ENCODE measurements at places on chromosomes 16 and 17.

GRCh38 chr17:3879591-3880417 lies 13.0 kb downstream of the CAMKK1 start:
- no peak for DNase-seq

GRCh38 chr17:1186214-1186820 lies 6.5 kb upstream of the ABR start:
- no peak for DNase-seq

DNA sequence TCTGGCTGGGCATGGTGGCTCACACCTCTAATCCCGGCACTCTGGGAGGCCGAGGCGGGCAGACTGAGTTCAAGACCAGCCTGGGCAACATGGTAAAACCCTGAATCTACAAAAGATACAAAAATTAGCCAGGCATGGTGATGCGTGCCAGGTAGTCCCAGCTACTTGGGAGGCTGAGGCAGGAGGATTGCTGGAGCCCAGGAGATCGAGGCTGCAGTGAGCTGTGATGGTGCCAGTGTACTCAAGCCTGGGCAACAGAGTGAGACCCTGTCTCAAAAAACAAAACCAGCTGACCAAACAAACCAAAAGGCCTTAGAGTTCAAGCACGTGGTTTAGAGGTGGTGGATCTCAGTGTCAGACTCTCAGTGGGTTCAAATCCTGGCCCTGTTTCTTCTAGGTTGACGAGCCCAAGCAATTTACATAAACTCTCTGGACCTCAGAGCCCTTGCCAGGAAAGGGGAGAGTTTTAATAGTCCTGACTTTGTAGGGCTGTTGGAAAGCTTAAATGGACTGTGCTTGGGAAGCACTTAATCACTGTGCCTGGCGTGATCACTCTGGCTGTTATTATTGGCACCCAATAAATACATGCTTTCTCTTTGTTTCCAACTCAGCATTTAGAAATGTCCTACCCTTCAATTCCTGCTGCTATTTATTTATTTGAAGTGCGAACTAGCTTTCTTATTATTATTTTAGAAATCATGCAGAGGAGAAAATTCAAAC lies 44.7 kb downstream of the ABCC1 start:
- no peak for DNase-seq

DNA sequence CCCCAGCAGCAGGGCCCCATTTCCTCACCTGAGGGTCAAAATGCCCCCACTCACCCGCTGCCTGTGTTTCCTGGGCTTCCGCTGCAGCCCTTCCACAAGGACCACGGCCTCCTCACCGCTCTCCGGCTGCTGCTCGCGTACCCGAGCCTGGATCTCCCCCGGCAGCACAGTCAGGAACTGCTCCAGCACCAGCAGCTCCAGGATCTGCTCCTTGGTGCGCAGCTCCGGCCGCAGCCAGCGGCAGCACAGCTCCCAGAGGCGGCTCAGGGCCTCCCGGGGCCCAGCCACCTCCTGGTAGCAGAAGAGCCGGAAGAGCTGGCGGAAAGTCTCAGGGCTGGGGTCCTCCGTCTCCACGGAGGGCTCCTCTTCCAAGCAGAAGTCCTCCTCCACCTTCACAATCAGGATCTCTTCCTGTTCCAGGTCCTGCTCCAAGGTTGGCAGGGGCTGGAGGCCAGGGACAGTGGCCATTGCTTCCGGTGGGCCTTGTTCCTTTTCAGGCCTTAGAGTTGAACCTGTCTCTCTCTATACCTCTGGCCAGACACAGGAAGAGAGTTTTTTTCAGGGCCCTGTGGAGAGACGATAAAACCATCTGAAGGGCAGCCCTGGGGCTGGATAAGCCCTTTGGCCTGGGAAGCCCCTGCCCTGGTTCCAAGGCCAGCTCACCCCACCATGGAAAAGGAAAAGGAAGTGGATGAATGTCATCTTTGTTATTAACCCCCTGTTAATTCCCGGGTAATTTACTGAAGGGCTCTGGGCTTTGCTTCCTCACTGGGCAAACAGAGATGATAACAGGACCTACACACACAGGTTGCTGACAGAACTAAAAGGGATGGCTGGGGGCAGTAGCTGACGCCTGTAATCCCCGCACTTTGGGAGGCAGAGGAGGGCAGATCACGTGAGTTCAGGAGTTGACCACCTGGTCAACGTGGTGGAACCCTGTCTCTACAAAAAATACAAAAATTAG lies 1.2 kb downstream of the ZNF500 start:
- DNase-seq, result no peak

DNA sequence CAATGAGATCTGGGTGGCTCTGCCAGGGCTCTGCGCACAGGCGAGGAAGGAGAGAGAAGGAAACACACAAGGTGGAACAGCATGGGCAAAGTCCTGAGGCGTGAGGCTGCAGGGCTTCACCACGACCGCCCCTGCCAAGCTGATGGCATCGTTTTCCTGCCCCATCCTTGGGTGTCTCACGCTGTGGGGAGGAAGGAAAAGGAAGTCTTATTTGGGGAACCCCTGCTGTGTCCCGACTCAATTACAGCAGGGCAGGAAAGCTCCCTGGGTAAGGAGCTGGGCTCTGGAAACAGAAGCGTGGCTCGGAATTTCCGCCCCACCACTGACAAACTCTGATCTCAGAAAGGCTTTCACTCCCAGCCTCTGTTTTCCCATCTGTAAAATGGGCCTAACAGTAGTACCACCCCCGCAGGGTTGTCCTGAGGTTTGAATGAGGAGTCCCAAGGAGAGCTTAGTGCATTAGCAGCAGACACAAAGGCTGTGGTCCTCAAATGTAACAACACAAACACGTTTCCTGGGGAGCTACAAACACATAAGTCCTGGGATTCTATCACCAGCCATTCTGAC lies 3.2 kb upstream of the CDH5 start:
- DNase-seq, result no peak

DNA sequence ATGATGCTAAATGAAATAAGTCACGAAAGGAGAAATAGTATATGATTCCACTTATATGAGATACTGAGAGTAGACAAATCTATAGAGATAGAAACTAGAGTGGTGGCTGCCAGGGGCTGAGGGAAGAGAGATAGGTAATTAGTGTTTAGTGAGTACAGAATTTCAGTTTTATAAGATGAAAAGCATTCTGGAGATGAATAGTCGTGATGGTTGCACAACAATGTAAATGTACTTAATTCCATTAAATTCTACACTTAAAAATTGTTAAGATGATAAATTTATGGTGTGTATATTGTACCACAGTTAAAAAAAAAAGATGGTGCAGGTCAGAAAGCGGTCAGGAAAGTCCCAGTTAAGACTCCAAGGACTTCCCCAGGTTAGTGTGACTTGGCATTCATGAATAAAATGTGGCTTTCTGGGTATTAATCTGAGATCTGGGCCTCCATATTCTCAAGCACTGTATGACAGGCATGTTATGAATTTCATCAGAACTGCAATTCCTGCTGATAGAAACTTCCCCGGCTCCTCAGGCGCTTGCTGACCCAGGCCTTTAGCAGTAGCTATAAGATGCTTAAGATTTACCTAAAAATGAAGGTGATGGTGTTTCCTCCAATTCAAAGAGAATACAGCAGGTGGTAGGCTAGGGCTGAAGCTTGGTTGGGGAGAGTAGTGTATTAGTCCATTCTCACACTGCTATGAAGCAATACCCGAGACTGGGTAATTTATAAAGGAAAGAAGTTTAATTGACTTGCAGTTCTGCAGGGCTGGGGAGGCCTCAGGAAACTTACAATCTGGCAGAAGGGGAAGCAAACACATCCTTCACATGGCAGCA lies 115.3 kb upstream of the SOX9 start:
- no peak for DNase-seq

- DNase-seq, result no peak
Measured at GRCh38 chr16:27972500-27972899, 91.0 kb downstream of the GSG1L start.

DNA sequence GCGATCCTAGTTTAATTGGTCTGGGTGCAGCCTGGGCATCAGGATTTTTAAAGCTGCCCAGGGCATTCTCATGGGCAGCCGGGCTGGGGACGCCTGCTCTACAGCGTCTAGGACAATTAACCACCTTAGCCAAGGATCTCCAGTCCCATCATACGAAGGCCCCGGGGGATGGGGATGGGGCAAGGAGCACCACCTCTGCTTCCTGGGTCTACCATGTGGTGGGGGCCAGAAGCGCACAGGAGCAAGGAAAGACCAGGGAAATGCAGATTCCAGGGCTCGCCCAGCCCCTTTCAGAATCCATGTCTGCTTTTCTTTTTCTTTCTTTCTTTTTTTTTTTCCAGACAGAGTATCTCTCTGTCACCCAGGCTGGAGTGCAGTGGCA lies 29.3 kb downstream of the TBC1D16 start:
- no peak for DNase-seq

- no peak for DNase-seq
Measured at GRCh38 chr16:20026361-20027072, 47.2 kb downstream of the GPR139 start.

DNA sequence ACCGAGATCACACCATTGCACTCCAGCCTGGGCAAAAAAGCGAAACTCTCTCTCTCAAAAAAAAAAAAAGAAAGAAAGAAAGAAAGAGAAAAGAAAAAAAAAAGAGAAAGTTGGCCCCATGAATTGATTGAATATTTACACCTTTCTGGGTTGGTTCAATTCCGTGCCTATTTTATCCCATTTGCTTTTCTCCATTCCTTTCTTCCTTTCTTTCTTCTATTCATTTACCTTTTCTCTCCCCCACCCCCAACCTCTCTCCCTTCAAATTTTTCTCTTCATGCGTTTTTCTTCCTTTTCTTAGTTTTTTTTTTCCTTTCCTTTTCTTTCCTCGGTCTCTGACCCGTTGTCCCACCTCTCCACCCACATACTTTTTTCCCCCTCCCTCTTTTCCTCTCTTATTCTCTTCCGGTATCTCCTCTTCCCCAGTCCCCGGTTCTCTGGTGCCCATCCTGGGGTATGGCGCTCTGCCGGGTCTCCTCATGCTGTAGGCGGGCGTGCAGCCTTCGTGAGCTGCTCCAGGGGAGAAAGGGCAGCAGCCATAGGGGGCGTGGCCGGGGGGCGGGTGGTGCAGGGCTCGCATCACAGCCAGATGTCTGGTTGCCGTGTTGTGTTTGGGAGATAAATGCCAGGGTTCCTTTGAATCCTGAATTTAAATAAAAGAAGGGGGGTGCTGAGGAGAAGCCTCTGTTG lies 5.3 kb upstream of the COL1A1 start:
- DNase-seq, result no peak

- no peak for DNase-seq
Measured at GRCh38 chr16:72590151-72590937, 418.4 kb upstream of the PMFBP1 start.

DNA sequence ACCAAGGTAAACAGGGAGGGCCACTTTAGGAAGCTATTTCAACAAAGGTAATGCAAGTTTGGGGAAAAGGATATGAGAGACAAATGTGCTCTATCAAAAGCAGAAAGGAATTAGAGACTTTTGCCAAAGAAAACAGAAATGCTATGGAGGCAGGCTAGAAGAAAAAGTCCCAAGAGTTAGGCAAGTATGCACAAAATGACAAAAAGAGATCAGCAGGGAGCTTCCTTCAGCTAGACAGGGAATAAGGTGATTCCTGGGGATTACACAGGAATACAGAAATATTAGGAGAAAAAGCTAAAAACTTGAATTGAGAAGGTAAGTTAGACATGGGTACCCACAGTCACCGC lies 2.4 kb downstream of the FXR2 start:
- no peak for DNase-seq

- DNase-seq, result no peak
Measured at GRCh38 chr17:41442739-41443138, 2.0 kb upstream of the KRT38 start.

DNA sequence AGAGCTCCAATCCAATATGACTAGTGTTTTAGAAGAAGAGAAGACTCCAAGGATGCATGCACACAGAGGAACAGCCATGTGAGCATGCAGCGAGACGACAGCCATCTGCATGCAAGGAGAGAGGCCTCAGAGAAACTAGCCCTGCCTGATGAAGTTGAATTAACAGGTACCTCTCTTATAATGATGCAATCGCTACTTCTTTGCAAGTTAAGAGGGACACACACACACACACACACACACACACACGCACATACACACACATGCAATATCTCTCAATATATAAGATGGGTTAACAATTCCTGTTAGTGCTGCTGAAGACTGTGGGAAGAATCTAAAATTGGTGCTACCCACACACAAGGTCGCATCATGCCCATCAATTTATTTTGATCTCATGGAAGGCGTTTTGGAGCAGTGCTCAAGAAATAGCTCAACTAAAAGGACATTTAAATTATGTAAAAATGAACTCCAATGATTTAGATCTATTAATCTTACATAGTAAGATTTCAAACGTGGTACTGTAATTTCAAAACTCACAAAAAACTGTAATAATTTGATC lies 7.0 kb upstream of the GINS3 start:
- no peak for DNase-seq

GRCh38 chr17:43467981-43468581 lies 15.7 kb upstream of the DHX8 start:
- no peak for DNase-seq

GRCh38 chr17:58995247-58995940 lies 111.3 kb downstream of the TRIM37 start:
- DNase-seq, result no peak

- DNase-seq, result no peak
Measured at GRCh38 chr16:73878611-73879010, 418.0 kb upstream of the PSMD7 start.

- DNase-seq, result no peak
Measured at GRCh38 chr16:65570261-65570660, 448.4 kb upstream of the CDH11 start.

- DNase-seq, result no peak
Measured at GRCh38 chr17:44557651-44558285, 484 bp downstream of the FZD2 start.

GRCh38 chr17:61467416-61468262 lies 15.4 kb downstream of the TBX4 start:
- no peak for DNase-seq

DNA sequence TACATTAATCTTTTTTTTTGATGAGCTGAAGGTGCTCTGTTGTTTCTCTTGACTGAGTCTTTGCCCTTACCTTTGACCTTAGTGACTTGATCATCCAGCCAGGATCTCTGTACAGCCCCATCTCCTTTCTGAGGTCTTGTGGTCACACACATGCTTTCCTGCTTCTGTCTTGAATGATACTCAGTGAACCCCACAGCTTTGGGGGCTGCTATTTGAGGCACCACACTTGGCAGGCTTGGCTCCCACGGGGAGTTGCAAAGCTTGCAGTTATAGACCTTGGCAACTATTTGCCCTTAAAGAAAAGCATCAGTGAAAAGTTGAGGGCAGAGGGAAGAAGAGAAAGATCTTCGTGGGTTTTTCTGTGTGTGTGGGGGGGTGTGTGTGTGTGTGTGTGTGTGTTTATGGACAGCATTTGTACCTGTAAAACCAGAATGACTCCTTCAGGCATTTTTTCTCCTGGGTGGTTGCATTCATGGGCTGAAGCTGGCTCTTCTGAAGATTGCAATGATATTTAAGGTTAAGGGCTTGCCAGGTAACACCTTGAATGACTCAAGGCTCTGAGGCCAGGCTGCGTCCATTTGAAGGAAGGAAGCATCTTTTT lies 101.6 kb downstream of the MSI2 start:
- DNase-seq, result no peak

DNA sequence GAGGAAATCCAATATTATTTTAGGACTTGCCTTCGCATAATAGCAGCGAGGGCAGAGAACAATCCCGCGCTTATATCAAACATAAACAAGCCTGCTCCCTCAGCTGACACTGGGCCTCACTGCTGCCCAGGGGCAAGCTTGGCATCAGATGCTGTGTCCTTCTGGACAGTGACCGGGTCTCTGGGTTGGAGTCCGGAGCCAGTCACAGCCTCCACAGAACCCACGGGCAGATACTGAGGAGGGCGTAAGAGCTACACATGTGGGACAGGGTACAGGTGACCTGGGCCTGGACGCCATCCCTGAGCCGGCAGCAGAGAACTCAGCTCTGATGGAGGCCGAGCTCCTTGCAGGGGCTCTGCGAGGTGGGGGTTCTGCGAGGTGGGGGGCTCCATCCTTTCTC lies 14.7 kb upstream of the ZNF469 start:
- DNase-seq, result no peak
